ENCODE measurements at places on chromosomes 6 and 20. TPM values are rescaled to one million over a fixed set of nuclear protein-coding genes. Genes with fewer than 3 reads are reported as not detected.

The IRAK1BP1 gene
- total RNA-seq, result 5.8 TPM

The AIF1 gene
- 38.5 TPM for total RNA-seq

The ZFP64 gene
- 20.5 TPM for total RNA-seq

The GSTA4 gene
- total RNA-seq, result 21.0 TPM

The LINC00237 gene
- total RNA-seq, result not detected

The MDFI gene
- total RNA-seq, result 5.6 TPM

The PHF10 gene
- total RNA-seq, result 76.3 TPM

The OR2B6 gene
- total RNA-seq, result not detected

The RIPOR2 gene
- total RNA-seq, result 6.1 TPM

The MUCL3 gene
- not detected for total RNA-seq

The CFB gene
- total RNA-seq, result 33.5 TPM

The MCHR2 gene
- total RNA-seq, result not detected

The KCNG1 gene
- 3.5 TPM for total RNA-seq

The TRIM31 gene
- 0.36 TPM for total RNA-seq

The BMP2 gene
- 2.9 TPM for total RNA-seq

The LKAAEAR1 gene
- not detected for total RNA-seq

The BRD2 gene
- total RNA-seq, result 91.1 TPM

The TGM2 gene
- 104 TPM for total RNA-seq

The C2 gene
- 11.5 TPM for total RNA-seq

The RBM24 gene
- total RNA-seq, result 15.1 TPM

The BFSP1 gene
- 3.6 TPM for total RNA-seq

The RNF114 gene
- total RNA-seq, result 123 TPM

The ENPP5 gene
- total RNA-seq, result 0.49 TPM

The DBNDD2 gene
- 102 TPM for total RNA-seq

The HLA-DQA2 gene
- 0.36 TPM for total RNA-seq

The UST gene
- total RNA-seq, result 23.8 TPM

The MMP24 gene
- 1.1 TPM for total RNA-seq

The CNR1 gene
- total RNA-seq, result 19.1 TPM

The ZSCAN23 gene
- total RNA-seq, result 1.8 TPM

The TRIM15 gene
- total RNA-seq, result 0.36 TPM

The PPIL4 gene
- total RNA-seq, result 32.4 TPM

Measured in sigmoid colon (tissue), 7 donors.